ENCODE measurements at places on chromosomes 6 and 20.
A peak's percentile ranks its signal among the peaks of the same experiment; 100 is the strongest.

DNA sequence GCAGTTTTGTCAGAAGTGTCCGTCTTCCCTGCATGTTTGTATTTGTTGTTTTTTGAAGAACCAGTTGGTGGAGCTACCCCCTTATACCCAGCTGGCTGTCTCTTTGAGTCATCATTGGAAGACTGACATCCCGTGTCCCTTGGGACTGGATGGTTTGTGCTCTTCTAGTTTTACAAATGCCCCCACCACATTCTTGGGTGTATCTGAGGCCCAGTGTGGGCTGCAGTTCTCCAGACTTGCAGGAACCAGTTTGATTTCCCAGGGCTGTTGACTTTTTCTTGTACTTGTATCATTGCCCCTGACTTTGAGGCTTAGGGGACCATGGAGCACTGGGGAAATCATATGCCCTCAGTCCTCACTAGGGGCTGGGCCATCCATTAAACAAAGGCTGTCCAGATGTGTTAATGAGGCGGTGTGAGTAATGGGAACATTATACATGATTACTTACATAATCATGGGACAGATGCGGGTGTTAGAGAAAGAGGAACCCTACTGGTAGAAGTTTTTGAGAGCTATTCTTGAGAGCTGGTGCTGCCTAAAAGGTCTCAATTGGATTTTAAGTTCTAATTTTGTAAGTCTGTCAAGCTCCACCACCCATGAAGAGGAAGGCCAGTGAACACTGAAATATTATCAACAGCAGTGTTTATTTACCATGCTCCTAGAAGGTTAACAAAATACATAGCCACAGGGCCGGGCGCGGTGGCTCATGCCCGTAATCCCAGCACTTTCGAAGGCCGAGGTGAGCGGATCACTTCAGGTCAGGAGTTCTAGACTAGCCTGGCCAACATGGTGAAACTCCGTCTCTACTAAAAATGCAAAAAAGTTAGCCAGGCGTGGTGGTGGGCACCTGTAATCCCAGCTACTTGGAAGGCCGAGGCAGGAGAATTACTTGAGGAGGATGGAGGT is 8.5 kb downstream of the JARID2 start:
- peak; percentile 92 for DNase-seq

DNA sequence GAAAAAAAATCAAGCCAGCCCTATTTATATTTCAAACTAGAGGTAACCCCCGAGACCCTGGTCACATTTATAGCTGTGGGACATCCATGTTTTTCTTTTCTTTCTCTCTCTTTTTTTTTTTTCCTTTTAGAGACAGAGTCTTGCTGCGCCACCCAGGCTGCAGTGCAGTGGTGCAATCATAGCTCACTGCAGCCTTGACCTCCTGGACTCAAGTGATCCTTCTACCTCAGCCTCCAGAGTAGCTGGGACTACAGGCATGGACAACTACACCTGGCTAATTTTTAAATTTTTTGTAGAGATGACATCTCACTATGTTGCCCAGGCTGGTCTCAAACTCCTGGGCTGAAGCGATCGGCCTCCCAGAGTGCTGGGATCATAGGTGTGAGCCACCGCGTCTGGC is 12.1 kb downstream of the MAVS start:
- DNase-seq, result no peak

GRCh38 chr6:3306848-3307247 is 48.1 kb downstream of the PSMG4 start:
- peak; percentile 67 for DNase-seq

- DNase-seq, result peak; percentile 96
These were observed at the start of gene MRPS26 for GRCh38 chr20:3045816-3046676. Gene MRPS26 (plus strand): TSS chr20:3046052. CDS start chr20:3046069, 17 bp downstream.

GRCh38 chr6:72639920-72640614 is 18.2 kb downstream of the KCNQ5 start:
- no peak for DNase-seq
